ENCODE measurements at places on chromosomes 6 and 20.

DNA sequence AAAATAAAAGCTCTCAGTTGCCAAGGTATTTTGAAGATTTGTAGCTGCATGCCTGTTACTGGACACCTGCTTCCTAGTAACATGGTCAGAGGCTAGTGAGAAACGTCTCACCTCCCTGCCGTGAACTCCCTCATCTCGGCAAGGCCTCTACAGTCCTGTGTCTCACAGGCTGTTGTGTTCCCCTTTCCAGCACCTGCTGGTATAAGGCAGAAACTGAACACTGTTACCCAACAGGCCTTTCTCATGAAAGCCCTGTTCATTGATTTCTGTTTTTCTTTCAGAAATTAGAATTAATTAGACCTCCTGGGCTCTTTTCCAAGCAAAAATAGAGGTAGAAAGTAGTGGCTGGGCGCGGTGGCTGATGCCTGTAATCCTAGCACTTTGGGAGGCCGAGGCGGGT, 17.6 kb upstream of the SRSF3 start:
- no peak for DNase-seq

DNA sequence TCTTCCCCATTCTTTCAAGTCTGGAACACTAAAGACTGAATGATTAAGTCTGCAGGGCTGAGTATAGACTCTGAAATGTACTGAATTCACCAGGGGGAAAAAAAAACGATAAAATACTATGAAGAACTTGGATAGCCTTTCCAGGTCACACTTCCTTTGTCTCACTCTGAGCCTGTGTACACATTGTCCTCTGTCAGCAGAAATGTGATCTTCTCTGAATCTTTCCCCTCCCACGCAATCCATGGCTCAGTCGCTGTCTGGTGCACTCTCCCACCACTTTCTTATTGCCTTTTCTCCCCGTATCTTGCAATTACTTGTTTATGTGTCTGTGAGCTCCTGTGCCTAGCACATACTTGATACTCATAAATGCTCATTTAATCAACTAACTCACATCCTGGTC, 212.6 kb upstream of the RSPO3 start:
- no peak for DNase-seq

DNA sequence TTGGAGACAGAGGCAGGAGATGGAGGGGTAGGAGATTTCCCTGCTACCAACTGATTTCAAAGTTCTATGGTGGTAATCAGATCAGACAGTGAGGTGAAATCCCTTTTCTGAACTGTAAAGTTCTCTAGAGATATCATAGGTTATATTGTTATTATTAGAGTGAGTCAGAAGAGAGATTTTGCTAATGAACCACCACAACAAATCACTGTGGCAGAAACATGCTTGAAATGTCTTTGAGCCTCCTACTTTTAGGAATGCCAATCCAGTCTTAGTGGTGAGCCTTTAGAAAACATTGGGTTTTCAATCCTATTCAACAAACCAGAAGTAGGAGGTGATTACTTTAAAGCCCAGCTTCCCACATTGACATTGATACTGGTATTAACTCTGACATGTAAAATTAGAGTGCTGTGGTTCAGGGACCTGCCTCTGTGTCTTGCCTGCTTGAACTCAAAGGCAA, 136.7 kb upstream of the CNR1 start:
- DNase-seq, result no peak

DNA sequence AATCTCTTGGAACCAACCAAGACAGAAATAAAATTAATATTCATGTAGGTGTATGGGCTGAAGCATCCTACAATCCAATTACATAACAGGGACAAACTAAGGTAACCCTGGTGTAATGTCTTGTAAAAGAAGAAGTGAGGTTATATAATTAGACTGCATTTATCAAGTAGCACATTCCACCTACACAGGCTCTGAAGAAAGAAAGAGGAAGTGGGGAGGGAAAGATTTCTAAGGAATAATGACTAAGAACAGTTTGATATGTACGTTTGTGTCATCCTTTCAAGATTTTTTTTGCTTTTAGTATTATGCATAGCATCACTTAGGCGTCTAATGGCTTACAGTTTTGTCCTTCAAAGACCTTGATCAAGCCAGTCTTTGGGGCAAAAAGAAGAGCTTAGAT, 139.7 kb downstream of the PLCB1 start:
- DNase-seq, result peak; percentile 64

- no peak for DNase-seq
These were observed 6.0 kb upstream of the SMIM28 start for GRCh38 chr6:138371720-138372119.

DNA sequence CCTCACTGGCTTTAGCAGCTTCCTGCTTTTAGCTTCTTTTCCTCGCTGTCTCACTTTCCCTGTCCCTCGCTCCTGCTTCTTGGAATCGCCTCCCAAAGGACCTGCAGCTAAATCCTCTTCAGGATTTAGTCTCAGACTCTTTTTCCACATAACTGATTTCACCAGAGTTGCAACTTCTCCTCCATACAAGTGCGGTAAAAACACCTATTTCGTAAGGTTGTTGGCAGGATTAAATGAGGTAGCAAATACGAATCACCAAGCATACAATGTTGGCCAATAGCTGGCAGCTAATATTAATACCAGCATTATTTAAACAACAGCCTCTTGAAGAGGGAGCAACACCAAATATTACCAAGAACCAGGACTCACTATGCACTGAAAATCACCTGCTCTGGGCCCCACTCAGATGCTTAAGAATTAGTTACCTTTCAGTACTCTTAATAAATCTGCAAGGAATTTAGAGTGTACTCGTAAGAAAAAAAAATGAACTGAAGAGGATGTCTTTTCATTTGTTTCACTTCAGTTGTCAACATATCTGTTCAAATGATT, 123.0 kb downstream of the DTNBP1 start:
- DNase-seq, result no peak

DNA sequence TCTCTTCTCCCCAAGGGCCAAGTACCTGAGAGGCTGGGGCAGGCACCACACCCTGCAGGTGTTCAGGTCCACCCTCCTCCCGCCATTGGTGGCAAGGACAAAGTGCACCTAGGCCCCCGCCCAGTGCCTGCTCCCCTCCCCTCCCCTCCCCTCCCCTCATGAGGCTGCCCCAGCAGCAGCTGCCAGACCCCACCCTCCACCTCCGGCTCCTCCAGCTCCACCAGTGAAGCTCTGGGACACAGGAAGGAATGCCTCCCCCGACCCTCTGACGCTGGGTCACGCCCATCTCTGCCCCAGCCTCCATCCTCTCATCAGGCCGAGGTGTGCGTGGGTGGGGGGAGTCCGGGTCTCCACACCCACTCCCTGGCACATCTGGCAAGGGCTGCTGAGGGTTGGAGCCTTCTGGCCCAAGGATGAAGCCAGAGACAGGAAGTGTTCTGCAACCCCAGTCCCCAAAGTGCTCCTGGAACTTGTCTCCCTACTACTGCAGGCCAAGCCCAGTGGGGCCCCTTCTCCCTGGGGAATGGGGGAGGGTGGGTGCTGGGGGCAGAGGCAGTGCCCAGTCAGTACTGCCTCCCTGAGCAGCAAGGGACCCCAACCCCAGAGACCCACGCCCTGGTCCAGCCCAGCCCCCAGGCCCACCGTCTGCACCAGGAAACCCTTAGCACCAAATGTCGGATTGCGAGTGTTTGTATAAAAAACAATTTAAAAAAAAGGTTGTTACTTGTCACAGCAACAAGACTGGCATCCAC, 1.6 kb upstream of the UCKL1 start:
- DNase-seq, result peak; percentile 85

- no peak for DNase-seq
These were observed 151.9 kb downstream of the CD83 start for GRCh38 chr6:14269436-14269835.

DNA sequence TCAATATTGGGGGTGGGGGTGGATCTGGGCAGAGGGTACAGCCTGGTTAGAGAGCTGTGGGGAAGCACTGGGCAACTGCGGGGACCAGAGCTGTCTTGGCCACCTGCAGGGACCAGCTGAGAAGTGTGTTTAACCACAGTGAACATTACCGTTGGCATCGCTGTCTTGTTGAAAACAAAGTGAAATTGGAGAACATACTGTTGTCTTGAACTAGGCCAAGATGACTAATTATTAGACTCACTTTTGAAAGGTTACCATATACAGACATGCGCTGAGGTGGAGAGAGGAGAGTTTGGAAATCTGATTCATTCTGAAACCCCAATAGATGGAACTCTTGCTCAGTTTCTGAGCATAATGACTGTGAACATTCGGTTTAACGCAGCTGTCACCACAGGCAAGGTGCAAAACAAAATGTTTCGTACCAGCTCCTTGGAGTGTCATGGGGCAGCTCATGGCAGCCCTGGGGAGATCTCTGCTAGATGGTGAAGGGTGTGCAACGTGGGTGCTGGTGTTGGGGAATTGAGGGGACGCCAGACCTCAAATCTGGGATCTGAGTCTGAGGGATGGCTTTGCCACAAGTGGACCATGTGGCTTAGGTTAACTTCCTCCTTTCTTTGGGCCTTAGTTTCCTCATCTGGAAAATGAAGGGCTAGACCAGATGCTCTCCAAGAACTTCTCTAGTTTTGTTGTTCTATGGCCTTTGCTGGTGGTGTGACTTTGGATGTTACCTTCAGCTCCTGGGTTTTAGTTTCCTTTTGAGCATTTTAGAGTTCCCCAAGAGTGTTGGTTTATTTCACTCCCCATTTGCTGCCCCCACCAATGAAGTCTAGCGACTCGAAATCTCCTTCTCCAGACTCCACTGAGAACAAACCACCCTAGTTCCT, 24.6 kb upstream of the GTSF1L start:
- DNase-seq, result peak; percentile 37

Measured in suppressor macrophage treated with lipopolysaccharide for 1 hour (primary cell).